ENCODE measurements at places on chromosomes 7 and 10.

DNA sequence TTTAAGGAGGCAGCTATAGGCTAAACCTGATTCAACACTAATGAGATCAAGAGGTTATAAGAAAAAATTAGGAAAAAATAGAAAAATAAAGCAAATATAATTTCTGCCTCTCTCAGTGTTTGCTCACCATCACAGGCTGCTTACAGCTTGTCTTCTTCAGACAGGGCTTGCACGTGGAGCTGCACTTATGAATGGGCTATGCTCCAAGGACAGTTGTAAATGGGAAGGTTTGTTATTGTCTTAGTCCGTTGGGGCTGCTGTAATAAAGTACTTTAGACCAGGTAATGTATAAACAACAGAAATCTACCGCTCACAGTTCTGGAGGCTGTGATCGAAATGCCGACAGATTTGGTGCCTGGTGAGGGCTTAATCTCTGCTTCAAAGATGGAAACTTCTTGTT, 219.8 kb downstream of the NEBL start:
- no peak for DNase-seq

- DNase-seq: no peak
Measured at GRCh38 chr7:17989546-17989945, 38.1 kb downstream of the PRPS1L1 start.

- no peak for DNase-seq
Measured at GRCh38 chr10:109922358-109922975, 844 bp downstream of the XPNPEP1 start.

DNA sequence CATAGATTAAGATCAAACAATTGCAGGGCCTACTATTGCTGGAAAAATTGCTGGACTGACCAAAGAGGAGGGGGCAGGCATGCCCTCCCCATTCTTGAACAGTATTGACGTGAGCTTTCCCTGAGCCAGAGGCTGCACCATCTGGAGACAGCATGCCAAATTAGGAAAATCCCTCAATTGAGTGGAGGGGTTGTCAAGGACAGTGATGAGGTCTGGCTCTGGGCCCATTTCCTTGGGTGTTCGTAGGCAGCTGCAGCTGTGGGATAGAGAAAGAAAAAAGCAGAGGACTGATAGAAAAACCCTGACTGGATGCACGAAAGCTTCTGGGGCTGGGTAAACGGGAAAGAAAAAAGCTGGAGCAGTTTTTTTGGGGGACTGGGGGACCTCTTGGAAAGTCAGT, 22.8 kb upstream of the ORC5 start:
- DNase-seq: no peak

DNA sequence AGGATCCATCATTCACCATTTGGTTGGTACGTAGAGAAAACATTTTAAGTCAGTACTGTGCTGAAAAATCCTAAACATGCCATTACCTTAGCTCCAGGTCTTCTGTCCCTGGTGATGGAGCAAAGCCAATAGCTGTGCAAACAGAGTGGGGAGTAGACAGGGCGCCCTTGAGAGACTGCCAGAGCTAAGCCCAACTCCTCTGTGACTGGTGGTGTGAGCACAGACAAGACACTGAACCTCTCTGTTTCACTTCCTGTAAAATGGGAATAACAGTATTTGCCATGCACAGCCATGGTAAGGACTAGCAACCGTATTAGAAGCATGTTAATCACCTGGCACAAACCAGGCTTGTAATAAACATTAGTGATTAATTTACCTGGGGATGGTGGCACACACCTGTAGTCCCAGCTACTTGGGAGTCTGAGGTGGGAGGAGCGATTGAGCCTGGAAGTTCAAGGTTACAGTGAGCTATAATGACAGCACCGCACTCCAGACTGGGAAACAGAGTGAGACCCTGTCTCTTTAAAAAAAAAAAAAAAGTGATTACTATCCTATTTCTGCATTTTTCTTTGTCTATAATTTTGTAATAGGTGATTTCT, 28.7 kb downstream of the LYZL1 start:
- no peak for DNase-seq

DNA sequence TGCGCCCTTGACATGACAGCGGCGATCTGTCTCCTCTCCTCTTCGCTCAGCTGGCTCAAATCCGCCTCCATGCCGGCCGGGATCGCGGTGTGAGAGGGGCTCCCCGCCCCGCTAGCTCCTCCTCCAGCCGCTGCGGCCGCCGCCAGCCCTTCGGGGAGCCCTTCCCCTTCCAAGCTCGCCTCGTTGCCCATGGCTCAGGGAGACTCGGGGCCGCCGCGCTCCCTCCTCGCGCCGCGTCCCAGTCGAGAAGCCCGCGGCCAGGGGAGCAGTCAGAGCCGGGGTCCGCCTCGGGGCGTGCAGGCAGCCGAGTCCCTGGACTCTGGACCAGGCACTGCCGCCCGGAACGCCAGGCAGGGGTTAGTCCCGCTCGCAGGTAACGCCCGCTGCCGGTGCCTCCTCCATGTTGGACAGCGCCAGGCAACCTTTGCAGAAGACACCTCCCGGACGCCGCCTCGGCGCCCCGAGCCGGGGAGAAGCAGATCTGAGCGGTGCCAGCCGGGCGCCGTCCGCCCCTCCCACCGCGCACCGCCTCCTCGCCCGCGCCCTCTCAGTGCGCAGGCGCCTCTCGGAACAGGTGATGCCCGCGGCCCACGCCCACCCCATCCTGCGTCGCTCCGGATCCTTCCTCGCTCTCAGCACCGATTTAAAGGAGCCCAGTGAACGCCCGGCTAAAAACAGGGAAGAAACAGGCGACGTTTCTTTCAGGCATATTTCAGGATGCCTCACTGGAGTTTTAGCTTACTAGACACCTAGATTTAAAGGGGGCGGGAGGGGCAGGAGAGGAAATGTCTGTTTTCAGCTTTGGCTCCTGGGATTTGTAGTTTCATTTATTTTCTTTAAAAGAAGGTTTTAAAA, at the start of gene PCLO:
PCLO (minus strand) TSS at position 483 of the 855 bp plus-strand sequence; CDS start at position 191, 292 bp downstream.
- peak; percentile 27 for DNase-seq

DNA sequence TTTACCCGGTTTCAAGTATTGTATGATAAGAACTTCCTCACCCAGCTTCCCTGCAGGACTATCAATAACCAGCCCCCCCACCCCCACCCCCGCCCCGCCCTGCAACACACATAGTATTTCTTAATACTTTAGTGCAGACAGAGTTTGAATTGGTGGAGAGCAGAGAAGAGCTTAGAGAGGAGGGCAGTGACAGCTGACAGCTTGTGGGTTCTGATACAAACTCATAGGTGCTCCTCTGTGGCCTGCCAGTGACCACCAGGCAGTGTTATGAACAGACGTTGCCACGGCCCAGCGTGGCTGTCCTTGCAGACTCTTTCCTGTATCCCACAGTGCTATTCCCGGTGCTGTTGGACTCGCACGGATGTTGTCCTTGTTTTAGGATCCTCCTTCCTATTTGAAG, 186.9 kb upstream of the ADO start:
- DNase-seq: no peak

GRCh38 chr7:12741951-12742575, 54.6 kb downstream of the ARL4A start:
- no peak for DNase-seq

- DNase-seq: no peak
Measured at GRCh38 chr7:78176171-78176570, 377.6 kb downstream of the PHTF2 start.
